Activated CD4-positive, CD25-positive, alpha-beta regulatory T cell (primary cell): ENCODE measurements at places on chromosomes 3 and 15.

DNA sequence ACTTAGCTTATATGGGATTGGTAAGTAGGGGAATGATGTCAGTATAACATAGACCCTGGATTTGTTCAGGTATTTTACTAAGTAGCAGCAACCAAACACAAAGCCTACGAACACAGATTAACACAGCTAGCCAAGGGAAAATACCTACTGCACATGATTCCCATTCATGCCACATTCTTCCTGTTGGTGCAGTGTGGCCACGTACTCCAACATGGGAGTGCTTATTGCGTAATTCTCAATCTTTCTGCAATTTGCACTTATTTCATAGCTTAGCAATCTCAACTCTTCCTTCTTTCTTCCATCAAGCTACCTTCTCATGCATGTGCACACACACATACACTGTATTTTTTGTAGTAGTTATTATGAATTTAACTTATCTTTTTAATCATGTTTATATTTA lies 186.8 kb downstream of the IL5RA start:
- DNase-seq = no peak

- no peak for DNase-seq
Observed at GRCh38 chr3:184791171-184791570, 20.8 kb upstream of the VPS8 start.

GRCh38 chr15:100515758-100516157 lies 13.0 kb downstream of the CERS3 start:
- no peak for DNase-seq

GRCh38 chr3:140898340-140899180 lies 43.1 kb upstream of the SLC25A36 start:
- DNase-seq = no peak

GRCh38 chr3:100766069-100766468 lies 56.8 kb downstream of the TFG start:
- DNase-seq = no peak

DNA sequence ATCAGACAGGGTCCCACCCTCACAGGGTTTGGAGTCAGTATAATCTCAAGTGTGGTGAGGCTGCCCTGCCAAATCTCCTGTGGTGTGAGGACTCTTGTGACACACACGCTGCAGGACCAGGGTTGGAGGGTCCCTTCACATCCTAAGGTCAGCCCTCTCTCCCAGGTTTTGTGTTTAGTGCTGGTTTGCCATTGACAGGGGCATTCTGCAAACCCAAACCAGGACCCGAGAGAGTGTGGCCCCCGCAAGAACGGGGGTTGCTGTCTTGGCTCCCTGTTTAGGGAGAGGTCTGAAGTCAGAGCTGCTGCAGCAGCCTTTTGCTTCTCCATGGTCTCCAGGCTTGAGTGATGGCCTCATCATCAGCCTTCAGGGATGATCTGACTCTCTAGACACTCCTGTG lies 14.7 kb downstream of the FAM107A start:
- DNase-seq = no peak

GRCh38 chr15:58631319-58631718 lies 118.2 kb downstream of the ADAM10 start:
- DNase-seq = no peak

DNA sequence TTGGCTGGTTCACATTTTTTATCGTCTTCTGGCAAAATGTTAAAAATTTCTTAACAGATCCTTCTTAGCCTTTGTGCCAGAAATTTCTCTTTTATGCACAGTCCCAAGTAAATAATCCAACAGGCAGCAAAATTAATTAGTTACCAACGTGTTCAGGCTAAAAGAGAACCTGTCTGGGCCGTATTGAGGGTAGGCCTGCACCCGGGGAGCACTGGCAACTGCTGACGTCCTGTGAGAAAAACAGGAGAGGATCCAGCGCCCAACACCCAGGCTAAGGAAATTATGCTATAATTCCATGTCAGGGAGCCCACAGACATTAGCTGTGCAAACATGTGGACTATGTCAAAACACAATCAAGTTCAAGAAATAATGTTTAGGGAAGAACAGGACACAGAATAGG lies 30.7 kb upstream of the CSTA start:
- no peak for DNase-seq

GRCh38 chr15:75034615-75035014 lies 11.2 kb downstream of the PPCDC start:
- DNase-seq = no peak

- DNase-seq = no peak
Observed at GRCh38 chr3:86554383-86554782, 436.6 kb downstream of the VGLL3 start.

DNA sequence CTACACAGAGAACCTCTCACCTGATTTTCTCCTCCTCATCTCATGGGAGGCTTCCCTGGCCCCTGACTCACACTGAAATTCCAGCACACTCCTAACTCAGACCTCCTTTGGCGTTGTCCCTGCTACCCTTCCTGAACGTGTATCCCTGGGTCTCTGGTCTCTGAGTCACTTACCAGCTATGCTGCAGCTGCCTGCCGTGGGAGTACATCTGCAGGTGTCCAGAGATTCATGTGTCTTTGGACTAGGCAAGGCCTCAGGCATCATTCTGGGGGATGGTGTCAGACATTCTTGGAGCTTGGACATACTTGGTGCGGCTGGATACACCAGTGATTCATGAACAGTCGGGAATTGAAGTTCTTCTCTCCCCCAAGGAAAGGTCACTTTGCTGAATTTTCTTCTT lies 148.8 kb upstream of the TRIM42 start:
- no peak for DNase-seq

DNA sequence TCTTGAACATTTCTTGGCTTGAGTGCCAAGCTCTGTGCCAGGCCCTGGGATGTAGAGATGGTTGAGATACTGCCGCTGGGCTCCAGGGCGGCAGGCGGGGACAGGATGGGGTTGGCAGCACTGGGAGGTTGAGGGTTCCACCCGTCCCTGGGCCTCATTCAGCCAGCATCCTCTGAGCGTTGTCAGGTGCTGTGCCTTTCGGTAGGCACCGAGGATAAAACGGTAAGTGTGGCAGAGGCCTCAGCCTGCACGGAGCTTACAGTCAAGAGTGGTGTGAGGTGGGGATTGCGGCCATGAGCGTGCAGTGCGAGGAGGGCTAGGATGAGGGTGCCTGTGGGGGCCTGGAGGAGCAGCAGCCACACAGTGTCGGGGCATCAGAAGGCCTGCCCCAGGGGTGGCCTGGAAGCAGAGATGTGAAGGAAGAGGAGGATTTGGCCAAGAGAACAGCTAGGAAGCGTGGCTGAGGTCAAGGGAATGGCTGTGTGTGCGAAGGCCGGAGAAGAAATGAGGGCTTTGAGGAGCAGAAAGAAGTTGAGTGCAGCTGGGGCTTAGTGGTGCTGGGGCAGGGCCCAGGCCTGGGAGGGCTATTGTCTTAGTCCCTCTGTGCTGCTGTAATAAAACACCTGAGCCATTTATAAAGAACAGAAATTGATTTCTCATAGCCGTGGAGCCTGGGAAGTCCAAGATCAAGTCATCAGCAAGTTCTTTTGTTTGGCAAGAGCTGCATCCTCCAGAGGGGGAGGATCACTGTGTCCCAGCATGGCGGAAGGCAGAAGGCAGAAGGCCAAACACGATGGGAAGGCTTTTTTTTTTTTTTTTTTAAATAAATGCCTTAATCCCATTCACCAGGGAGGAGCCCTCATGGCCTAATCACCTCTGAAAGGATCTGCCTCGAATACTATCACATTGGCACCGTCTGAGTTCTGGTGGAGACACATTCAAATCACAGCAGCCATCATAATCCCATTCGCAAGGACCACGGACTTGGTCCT lies 22.7 kb downstream of the CORO2B start:
- DNase-seq = no peak

- no peak for DNase-seq
Observed at GRCh38 chr3:85159376-85159775, 200.6 kb downstream of the CADM2 start.

- DNase-seq = no peak
Observed at GRCh38 chr3:128567141-128567540, 74.1 kb upstream of the GATA2 start.
